HS-5 (cell line): ENCODE measurements at places on chromosomes 16 and 17.

GRCh38 chr17:49687878-49688491 is 10.1 kb upstream of the SPOP start:
- DNase-seq: no peak

GRCh38 chr16:630249-630814 is 453 bp upstream of the WFIKKN1 start:
- DNase-seq: no peak

- DNase-seq: no peak
Observed at GRCh38 chr17:76932402-76933333, 64.5 kb downstream of the MGAT5B start.

GRCh38 chr17:55785181-55785580 is 34.3 kb downstream of the PCTP start:
- no peak for DNase-seq

DNA sequence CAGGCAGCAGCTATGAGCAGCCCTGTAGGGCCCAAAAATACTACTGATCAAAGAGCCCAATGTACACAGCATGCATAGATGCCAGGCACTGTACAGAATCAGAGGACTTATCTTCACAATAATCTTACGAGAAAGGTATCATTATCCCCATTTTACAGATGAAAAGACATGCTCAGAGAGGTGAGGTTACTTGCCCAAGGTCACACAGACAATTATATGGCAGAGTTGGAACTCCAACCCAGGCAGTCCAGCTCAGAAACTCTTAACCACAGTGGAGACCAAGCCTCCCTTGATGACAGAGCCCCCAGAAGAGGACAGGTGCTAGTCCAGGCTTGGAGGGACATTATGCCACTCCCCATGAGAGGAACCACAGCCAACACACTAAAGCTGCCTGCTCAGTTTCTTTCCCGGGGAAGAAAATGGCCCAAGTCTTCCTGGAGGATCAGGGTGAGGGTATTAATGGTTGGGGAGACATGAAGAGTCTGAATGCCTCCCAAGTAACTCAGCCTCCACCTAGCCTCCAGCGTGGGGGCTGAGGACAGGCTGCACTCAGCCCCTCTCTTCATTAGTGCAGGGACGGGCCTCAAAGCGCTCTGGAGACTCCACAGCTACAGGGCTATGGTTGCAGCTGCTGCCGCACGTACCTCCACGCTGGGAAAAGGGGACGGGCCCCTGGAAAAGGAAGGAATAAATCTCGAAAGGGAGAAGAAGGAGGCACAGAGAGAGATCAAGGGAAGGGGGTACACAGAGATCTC is 826 bp downstream of the UNC119 start:
- DNase-seq: no peak

DNA sequence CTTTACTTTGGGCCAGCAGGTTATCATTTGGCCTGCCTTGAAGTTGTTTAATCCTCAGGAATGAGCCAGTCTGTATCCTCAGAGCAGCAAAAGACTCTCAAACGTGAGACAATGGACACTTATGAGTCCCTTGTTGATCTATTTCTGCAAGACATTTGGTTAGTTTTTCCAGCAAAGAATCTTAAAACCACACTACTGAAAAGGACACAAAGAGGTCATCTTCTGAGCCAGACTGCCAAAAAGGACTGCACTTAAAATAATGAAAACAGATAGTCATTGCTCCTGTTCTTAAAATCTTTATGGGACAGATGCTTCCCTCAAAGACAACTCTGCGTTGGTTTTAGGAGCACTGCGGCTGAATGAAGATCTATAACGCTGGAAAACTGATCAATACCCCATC is 205.7 kb upstream of the PSMD7 start:
- no peak for DNase-seq

DNA sequence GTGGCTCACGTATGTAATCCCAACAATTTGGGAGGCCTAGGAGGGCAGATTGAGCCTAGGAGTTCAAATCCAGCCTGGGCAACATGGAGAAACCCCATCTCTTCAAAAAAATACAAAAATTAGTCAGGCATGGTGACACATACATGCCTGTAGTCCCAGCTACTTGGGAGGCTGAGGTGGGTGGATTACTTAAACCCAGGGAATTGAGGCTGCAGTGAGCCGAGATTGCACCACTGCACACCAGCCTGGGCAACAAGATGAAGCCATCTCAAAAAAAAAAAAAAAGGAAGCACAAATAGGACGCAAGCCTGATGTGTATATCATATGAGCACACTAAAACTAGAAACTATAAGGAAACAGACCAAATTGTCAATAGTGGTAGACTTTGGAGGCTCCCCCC is 17.1 kb upstream of the FLCN start:
- DNase-seq: no peak

- no peak for DNase-seq
Observed at GRCh38 chr17:65470783-65471182, 90.7 kb downstream of the AXIN2 start.

GRCh38 chr17:42702446-42702845 is 20.1 kb downstream of the CNTNAP1 start:
- DNase-seq: no peak

- DNase-seq: no peak
Observed at GRCh38 chr17:45116434-45117016, 15.8 kb downstream of the PLCD3 start.

DNA sequence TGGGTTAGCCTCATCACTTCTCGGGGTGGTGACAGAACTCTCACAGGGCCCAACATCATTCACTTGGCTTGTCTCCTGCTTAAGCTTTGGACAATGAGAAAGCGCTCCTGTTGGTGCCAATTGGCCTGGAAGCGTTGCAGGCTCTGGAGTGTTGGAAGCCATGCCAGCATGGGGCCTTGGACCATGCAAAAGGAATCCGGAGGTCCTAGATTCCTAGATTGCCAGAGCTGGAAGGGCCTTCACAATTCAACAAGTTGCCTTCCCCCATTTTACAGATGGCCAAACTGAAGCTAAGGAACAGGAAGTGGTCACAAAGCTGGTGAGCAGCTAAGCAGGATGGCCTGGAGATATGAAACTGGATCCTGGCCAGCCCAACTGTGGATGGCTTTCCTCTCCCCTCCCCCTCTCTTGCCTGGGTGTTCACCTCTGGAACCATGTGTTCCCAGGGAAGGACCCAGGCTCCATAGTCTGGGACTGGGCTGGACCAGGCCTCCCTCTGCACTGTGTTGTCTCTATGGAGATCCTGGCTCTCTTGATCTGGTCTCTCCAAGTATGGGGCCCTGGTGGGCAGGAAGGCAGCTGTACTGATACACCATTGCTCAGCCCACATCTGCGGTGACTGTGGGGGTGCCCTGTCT is 6.0 kb upstream of the IGFBP4 start:
- DNase-seq: no peak

GRCh38 chr17:82963104-82963950 is 116.1 kb upstream of the METRNL start:
- no peak for DNase-seq

GRCh38 chr17:78793415-78793814 is 11.3 kb upstream of the CYTH1 start:
- DNase-seq: no peak

- DNase-seq: no peak
Observed at GRCh38 chr17:83183951-83184506, 104.6 kb downstream of the METRNL start.

DNA sequence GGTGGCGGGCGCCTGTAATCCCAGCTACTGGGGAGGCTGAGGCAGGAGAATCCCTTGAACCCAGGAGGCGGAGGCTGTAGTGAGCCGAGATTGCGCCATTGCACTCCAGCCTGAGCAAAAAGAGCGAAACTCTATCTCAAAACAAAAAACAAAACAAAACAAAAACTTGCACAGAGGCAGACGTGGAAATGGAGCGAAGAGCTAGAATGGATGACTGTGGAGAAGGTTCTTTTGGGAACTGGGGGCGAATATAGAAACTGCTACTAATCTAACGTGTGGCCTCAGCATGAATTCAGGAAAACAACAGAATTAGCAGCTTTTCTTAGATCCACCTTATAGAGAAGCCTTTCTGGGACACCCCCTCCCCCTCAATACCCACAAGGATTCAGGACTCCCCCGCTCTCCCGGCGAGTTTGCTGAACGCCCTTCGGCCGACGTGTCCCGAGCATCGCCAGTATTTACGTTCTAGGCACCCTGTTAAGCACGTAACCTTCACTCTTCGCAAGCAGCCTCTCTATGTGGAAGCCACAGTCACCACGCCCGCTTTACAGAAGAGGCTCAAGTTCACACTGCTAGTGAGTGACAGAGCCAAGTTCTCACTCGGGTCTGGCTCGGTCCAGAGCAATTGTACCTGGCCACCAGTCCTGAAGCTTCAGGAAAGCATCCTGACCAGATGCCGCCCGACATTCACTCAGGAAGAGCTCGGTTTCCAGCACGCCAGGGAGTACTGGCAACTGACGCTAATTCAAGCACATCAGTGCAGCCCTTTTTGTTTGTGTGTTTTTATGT is 13.3 kb upstream of the ABR start:
- DNase-seq: no peak

DNA sequence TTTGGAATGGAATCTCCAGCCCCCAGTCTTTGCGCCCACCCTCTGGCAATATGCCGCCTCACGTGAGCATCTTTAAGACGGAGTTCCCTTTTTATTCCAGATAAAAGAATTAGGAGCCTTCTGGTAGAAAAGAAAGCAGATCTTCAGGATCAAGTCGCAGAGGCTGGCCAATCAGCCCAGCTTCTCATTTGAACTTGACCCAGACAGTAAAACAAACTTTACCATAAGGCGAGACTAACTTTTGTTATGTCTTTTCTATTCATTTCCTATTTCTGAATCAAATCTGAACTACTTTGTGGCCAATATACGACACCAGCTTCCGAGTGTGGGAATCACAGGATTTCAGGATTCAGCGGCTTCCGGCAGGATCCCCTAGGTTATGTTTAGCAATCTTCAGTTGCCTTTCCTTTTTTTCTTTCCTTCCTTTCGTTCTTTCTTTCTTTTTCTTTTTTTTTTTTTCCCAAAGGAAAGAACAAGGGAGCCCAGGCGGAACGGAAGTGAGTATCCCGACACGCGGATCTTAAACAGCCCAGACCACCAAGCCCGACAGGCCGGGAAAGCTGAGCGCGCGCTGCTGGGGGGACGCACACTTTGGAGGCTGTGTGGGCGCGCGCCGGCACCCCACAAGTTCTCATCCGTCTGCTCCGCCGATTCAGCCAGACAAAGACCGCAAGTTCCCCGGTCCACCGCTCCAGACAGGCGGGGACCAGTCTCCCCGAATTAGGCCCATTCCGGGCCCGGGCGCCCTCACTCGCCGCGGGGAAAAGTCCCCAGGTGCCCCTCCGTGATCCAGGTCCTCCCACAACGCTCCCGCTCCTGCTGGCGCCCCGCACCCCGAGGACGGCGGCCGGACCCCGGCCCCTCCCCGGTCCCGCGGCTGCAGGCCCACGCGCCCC is 633 bp downstream of the TBC1D16 start:
- no peak for DNase-seq

DNA sequence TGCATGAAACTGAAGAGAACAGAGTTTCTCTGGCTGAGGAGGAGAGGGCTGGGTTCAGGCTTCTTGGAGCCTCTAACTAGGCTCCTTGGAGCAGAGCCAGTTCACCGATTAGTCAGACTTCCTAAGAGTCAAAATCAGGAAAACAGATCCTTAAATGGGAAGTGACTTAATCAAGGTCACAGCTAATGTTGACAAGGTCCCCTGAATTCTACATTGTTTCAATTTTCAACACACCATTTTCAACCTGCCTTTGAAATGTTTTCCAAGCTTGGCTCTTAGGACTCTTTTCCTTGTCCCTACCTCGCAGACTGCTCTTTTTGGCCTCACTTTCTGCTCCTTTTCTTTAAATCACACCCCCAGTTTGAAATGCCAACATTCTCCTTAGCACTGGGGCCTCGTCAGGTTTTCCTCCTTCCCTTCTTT is 16.3 kb downstream of the MYL4 start:
- peak; percentile 89 for DNase-seq

DNA sequence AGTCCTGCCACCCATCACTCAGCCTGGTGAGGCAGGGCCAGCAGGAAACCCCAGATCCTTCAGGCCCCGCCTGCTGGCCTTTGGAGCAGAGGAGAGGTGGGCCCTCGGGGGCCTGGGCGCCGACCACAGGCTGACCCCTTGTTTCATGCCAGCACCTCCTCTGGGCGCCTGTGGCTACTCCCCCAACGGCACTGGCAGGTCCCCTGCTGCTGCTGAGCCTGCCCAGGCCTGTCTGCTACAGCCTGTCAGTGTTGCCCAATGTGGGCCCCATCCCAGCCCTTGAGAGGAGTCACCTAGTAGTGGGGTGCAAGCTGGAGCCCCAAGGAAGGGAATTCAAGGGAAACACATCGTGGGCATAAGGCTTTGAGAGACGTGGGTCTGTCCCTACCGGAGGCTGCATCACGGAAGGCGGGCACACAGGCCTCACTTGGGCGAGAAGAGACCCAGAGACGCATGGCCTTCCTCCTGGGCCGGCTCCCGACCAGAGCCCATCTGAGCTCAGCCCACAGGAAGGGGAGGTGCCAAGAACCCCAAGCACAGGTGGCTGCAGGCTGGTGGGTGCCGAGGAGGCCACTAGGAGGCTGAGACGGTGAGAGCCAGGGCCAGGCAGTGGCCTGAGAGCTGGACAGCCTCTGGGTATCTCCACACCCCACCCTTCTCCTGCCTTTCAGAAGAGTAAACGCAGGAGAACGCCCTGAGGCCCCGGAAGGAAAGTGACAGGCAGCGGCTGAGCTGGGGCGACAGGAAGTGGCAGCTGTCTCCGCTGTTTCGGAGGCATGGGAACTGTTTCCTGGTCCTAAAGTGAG is 8.0 kb upstream of the FASN start:
- DNase-seq: no peak

DNA sequence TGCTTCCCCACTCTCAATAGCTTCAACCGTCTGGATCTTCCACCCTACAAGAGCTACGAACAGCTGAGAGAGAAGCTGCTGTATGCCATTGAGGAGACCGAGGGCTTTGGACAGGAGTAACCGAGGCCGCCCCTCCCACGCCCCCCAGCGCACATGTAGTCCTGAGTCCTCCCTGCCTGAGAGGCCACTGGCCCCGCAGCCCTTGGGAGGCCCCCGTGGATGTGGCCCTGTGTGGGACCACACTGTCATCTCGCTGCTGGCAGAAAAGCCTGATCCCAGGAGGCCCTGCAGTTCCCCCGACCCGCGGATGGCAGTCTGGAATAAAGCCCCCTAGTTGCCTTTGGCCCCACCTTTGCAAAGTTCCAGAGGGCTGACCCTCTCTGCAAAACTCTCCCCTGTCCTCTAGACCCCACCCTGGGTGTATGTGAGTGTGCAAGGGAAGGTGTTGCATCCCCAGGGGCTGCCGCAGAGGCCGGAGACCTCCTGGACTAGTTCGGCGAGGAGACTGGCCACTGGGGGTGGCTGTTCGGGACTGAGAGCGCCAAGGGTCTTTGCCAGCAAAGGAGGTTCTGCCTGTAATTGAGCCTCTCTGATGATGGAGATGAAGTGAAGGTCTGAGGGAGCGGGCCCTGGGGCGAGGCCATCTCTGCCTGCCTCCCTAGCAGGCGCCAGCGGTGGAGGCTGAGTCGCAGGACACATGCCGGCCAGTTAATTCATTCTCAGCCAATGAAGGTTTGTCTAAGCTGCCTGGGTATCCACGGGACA is 11.1 kb upstream of the CLEC18A start:
- DNase-seq: no peak
